ENCODE measurements at places on chromosomes 11 and 22. TPM values are rescaled to one million over a fixed set of nuclear protein-coding genes. Genes with fewer than 3 reads are reported as not detected.

PTGDR2 gene
- not detected for total RNA-seq

TRIM49 gene
- total RNA-seq, result not detected

OR8D1 gene
- total RNA-seq, result not detected

TP53AIP1 gene
- total RNA-seq, result not detected

INPPL1 gene
- total RNA-seq, result 68.8 TPM

CCDC82 gene
- 9.6 TPM for total RNA-seq

TREH gene
- not detected for total RNA-seq

DNA sequence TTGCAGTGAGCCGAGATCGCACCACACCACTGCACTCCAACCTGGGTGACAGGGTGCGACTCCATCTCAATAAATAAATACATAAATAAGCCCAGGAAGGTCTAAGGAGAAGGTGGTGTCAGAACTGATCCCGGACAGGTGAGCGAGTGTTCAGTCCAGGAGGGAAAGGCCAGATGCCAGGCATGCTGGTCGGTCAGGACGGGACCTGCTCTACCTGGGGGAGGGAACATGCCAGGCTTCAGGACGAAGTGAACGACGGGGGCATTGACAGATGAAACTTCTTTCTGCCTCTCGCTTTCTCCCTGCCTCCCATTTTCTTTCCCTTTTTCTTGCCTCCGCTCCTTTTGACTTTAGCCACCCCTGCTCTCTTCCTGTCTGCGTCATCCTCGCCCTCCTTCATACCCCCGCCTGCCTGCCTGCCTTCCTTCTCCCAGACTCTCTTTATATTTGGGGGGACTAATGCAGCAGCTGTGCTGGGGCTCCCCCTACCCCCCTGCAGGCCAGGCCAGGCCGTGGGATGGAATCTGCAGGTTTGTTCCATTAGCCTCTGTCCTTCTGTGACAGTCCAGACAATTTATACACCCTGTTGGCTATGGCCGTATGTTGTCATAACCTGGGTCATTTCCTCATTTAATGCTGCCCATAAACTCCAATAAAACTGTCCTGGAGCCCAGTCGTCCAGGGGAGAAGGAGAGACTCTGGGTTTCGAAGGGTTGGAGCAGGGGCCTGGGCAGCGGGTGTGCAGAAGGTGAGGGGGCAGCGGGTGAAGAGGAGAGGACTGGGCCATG, 209.2 kb upstream of the TBCEL start:
- H3K27me3 ChIP-seq, result no peaks in the 10 kb centered on the region
- no peak for DNase-seq
- no peak overlapping the region for H3K4me3 ChIP-seq
- H3K36me3 ChIP-seq, result no peaks in the 10 kb centered on the region
- H3K27ac ChIP-seq, result no peak overlapping the region

DNA sequence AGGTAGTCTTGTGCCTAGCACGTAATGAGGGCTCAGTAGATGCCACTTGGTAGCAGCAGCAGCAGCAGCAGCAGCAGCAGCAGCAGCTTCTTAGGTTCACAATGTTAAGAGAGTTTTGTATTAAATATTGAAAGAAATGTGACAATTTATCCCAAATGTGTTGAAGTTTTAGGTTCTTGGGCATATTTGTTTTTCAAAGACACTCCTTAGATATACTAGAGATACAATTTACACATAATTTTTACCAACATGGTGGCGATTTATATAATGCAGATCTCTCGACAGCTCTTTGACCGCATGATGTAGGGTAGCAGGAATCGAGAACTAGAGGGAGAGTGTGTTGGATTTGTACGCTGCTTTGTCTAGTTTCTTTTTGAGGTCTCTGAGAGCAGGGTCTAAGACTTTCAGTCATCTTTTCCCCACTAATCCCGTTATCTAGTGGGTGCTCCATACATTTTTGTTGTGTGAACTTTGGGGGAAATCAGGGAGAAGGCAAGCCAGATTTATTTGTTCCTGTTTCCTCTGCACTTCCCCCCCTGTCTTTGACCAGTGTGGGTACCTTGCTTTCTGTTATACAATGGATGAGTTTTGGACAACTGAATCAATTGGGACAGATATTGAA, 1.4 kb downstream of the FDX1 start:
- peak overlapping the region; percentile 82 for H3K4me3 ChIP-seq
- DNase-seq, result no peak
- H3K4me1 ChIP-seq, result peaks cover 38% of the 10 kb centered on the region
- H3K36me3 ChIP-seq, result no peaks in the 10 kb centered on the region
- H3K27me3 ChIP-seq, result no peaks in the 10 kb centered on the region

GRCh38 chr22:36086629-36087254, 58.1 kb upstream of the RBFOX2 start:
- H3K36me3 ChIP-seq, result no peaks in the 10 kb centered on the region
- no peaks in the 10 kb centered on the region for H3K27me3 ChIP-seq
- H3K4me3 ChIP-seq, result no peak overlapping the region
- no peaks in the 10 kb centered on the region for H3K4me1 ChIP-seq
- H3K27ac ChIP-seq, result no peak overlapping the region
- no peak for DNase-seq

DNA sequence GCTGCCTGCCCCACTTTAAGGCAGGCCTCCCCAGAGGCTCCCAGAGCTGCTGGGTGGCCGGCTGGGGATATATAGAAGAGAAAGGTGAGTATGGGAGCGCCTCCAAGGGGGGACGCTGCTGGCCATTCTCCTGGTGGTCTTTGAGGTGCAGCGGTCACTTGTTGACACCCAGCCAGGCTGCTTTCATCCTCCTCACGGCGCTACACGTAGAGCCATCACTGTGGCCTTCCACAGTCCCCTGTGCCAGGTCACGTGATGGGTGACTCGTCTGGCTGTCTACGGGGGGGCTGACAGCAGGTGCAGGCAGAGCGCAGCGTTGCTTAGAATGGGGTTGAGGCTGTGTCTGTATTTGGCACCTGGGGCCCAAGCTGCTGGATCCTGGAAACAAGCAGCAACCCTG, 1.9 kb downstream of the ACR start:
- H3K36me3 ChIP-seq, result no peaks in the 10 kb centered on the region
- H3K27me3 ChIP-seq, result no peaks in the 10 kb centered on the region
- no peak overlapping the region for H3K4me3 ChIP-seq
- DNase-seq, result peak; percentile 36
- no peak overlapping the region for H3K27ac ChIP-seq
- H3K4me1 ChIP-seq, result no peaks in the 10 kb centered on the region

- no peaks in the 10 kb centered on the region for H3K4me1 ChIP-seq
- no peak for DNase-seq
- no peaks in the 10 kb centered on the region for H3K36me3 ChIP-seq
- no peak overlapping the region for H3K27ac ChIP-seq
- H3K27me3 ChIP-seq, result no peaks in the 10 kb centered on the region
These were observed 868 bp upstream of the MYEOV start for GRCh38 chr11:69293087-69293486.

- H3K36me3 ChIP-seq, result no peaks in the 10 kb centered on the region
- no peaks in the 10 kb centered on the region for H3K27me3 ChIP-seq
- no peak overlapping the region for H3K4me3 ChIP-seq
- DNase-seq, result no peak
- peaks cover 31% of the 10 kb centered on the region for H3K4me1 ChIP-seq
These were observed 17.8 kb downstream of the MB start for GRCh38 chr22:35599364-35599763.

DNA sequence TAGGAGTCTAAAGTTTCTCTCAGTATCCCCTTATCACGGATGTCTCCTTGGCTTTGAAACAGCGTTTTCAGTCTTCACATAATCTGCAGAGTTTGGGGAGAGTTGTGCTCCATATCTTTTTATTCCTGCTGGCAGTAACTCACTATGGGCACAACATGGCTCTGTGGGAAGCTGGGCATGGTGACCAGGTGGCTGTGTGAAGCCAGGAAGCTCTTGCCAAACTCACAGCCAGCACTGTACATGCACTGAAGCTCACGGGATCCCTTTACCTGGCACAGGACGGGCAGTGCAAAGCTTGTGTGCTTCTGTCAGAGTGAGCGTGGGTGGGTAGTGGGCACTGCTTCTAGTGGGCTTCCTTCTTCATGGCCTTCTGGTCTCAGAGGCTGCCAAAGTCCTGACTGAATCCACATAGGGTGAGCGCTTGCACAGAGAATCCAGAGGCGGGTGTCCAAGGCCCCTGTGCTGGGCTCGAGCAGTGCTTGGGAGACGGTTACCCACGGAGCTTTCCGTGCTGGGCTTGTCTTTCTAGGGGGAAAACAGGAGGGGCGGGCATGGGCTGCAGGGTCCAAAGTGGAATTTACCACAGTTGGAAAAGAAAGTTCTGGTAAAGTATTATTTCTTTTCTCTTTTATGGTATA, 10.8 kb upstream of the KDM4E start:
- no peaks in the 10 kb centered on the region for H3K4me1 ChIP-seq
- H3K36me3 ChIP-seq, result no peaks in the 10 kb centered on the region
- H3K27ac ChIP-seq, result no peak overlapping the region
- no peak for DNase-seq
- H3K27me3 ChIP-seq, result no peaks in the 10 kb centered on the region

DNA sequence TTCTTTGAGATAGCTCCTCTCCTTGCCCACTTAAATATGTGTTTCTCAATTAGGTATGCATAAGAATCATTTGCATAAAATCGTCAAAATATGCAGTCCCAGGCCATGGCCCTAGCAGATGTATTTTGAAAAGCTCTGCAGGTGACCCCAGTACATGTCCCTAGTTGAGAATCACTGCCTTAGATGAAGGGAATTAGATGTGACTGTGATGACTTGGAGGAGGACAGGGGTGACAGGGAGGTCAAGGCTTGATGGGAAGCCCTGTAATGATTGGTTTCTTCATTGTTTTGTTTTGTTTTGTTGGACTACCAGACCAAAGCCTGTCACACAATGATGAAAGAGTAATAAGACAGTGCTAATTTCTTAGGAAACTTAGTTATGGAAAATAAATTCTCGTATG, 74.4 kb downstream of the TNRC6B start:
- H3K27ac ChIP-seq, result no peak overlapping the region
- no peaks in the 10 kb centered on the region for H3K27me3 ChIP-seq
- H3K36me3 ChIP-seq, result peaks cover 1% of the 10 kb centered on the region
- no peak for DNase-seq

DNA sequence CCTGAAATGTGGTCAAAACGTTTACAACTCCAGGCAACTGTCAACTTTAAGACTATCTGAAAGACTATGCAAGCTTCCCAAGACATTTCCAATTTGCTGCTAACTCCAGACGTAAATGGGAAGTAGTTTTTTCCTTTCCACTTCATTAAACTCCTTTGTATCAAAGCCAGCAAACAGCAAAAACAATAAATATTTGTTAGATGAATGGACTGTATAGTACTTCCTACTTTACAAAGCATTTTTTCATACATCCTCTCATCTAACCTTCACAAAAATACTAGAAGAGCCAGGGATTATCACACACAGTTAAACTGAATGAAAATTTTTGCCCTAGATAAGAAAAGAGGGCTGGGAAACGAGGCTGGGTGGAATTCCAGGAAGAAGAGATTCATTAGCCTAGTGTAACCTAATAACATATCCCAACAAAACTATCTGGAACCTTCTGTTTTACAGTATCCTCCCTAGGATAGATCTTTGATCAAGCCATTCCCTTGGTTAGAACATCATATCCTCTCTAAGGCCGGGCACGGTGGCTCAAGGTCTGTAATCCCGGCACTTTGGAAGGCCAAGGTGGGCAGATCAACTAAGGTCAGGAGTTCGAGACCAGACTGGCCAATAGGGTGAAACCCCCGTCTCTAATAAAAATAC, 10.4 kb downstream of the NUP98 start:
- no peaks in the 10 kb centered on the region for H3K27me3 ChIP-seq
- H3K4me1 ChIP-seq, result peaks cover 44% of the 10 kb centered on the region
- DNase-seq, result peak; percentile 42
- no peak overlapping the region for H3K27ac ChIP-seq

- H3K27me3 ChIP-seq, result no peaks in the 10 kb centered on the region
- no peak for DNase-seq
- peak overlapping the region; percentile 48 for H3K27ac ChIP-seq
- no peaks in the 10 kb centered on the region for H3K36me3 ChIP-seq
These were observed 13.1 kb downstream of the MGAT3 start for GRCh38 chr22:39469681-39470450.

DNA sequence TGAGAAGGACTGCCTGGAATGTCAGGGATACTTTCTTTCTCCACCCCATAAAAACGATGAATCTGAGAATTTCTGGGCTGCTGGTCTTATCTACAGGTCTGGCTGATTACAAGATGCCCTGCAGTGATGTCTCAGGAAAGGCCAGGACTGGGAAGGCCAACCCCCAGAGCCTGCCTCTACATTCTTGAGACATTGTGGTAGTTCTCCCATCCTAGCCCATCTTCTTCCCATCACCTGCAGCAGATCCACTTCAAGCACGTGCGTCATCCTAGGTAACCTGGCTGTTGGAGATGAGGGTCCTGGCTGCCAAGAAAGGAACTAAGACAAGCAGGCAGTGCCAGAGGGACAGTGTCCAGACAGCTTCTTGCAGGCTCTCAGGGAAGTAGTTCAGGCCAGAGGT, 44.1 kb upstream of the E2F8 start:
- H3K4me1 ChIP-seq, result no peaks in the 10 kb centered on the region
- no peak overlapping the region for H3K27ac ChIP-seq
- no peak for DNase-seq

- H3K27ac ChIP-seq, result no peak overlapping the region
- H3K4me3 ChIP-seq, result no peak overlapping the region
- no peak for DNase-seq
- H3K4me1 ChIP-seq, result peaks cover 12% of the 10 kb centered on the region
These were observed 48.7 kb downstream of the SMIM38 start for GRCh38 chr11:69204246-69204940.

GRCh38 chr11:127806501-127806900, 780.9 kb downstream of the ETS1 start:
- DNase-seq, result no peak
- no peaks in the 10 kb centered on the region for H3K36me3 ChIP-seq
- no peaks in the 10 kb centered on the region for H3K27me3 ChIP-seq
- no peaks in the 10 kb centered on the region for H3K4me1 ChIP-seq

DNA sequence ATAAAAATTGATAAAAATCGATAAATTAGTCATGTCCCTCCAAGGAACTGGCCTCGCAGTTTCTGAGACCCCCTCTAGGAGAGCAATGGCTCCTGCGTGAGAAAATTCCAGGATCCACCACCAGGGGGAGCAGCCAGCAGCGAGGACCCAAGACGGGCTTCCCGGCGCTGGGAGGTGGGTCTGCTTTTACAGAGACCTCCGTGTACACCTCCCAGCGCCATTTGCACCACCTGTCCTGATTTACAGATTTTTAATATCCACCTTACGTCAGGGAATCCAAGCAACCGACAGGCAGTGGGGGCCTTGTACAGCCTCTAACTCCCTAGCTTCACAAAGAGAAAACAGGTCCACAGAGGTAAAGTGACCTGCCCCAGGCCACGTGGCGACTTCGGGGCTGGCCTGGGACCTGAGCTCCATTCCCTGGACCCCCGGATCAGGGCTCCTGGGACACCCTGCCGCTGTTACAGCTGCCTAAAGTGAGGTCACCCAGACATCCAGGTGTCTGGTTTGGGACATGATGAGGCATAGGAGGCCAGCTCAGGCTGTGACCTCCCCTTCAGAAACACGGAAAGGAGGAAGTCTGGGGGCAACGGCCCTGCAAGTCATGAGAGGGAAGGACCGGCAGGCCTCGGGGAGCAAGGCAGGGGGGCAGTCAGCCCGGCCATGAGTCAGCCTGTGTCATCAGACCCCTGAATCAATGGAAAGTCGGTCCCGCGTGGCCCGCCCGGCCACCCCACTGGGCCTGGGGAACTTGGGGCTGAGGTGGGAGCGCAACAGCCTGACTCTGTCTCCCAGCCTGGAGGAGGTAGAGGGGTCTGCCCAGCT, 3.5 kb downstream of the OSM start:
- no peak overlapping the region for H3K27ac ChIP-seq
- no peaks in the 10 kb centered on the region for H3K4me1 ChIP-seq
- DNase-seq, result peak; percentile 70
- peak overlapping the region; percentile 8 for H3K4me3 ChIP-seq
- H3K27me3 ChIP-seq, result no peaks in the 10 kb centered on the region
- no peaks in the 10 kb centered on the region for H3K36me3 ChIP-seq
